ENCODE measurements at places on chromosomes 2 and 18.

DNA sequence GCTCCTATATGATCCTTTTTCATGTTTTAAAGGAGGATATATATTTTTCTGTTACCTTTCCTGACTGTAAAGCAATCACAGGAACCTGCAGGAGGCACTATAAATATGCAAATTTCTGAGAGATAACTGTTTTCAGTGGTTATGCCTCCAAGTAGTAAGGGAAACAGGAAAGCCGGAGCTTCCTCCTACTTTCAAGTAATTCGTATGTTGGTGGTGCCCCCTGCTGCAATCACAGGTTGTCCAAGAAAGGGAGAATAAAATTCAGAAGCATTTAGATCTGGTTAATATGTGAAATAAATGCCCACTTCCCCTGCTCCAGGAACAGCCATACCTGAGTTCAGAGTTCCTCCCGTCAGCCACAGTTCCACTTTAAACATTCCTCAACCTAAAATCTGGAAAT, 12.0 kb upstream of the BCL11A start:
- no peak for DNase-seq
- no peak overlapping the region for H3K27ac ChIP-seq
- H3K4me1 ChIP-seq, result peaks cover 3% of the 10 kb centered on the region
- H3K4me3 ChIP-seq, result no peak overlapping the region
- peaks cover 49% of the 10 kb centered on the region for H3K27me3 ChIP-seq

DNA sequence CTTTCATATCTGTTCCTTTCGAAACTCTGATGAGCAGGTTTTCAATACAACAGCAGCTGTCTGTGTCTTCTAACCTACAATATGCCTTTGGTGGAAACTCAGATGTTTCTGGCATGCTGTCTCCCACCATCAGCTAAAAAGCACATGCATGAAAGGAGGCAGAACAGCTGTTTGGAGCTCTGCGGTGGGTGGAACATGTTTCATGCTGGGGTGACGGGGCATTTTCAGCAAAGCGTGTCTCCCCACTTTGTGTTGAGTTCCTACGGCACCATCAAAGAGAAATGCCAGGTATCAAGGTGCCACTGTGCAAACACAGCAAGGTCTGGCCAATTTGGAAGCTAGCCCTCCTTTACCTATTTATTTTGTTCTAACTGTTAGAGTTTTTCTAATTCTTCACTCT, 290.1 kb downstream of the CLIP4 start:
- DNase-seq, result no peak
- no peak overlapping the region for H3K4me3 ChIP-seq
- no peaks in the 10 kb centered on the region for H3K4me1 ChIP-seq
- no peak overlapping the region for H3K27ac ChIP-seq

DNA sequence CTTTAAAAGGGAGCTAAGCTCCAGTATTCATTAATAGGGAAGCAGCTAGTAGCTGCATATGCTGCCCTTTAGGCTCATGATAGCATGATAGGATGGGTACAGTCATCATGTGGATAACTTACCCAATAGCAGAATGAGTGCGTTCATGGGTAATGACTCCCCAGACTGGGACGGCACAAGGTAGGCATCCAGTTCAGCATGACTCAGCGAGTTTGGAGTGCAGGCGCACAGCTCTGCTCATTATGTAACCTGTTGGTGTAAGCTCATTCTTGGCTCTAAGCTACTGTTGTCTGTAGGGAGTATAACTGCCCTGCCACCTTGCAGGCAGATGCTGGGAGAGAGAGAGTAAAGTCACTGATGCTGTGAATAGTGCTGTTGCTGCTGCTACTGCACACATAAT, 209.2 kb upstream of the SYT4 start:
- no peak for DNase-seq
- no peak overlapping the region for H3K27ac ChIP-seq
- H3K4me1 ChIP-seq, result no peaks in the 10 kb centered on the region
- H3K27me3 ChIP-seq, result no peaks in the 10 kb centered on the region

DNA sequence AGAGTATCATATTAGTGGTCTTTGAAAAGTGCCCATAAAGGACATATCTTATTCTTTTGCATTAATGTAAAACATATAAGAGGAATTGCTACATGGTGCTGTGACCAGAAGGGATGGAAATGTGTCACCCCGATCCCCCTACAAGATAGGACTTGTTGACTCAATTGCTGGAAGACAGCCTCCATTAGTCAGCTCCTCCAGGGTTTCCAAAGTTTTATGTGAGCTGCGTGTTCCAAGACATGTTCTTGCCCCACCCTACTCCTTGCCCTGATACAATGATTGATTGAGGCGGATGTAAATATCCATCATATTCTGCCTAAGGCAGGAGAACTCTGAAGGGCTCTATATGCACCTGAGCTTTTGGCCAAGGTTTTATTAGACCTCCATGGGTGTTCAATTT, 541.0 kb upstream of the ZEB2 start:
- no peaks in the 10 kb centered on the region for H3K4me1 ChIP-seq
- H3K27me3 ChIP-seq, result no peaks in the 10 kb centered on the region
- no peak for DNase-seq
- no peaks in the 10 kb centered on the region for H3K36me3 ChIP-seq
- H3K4me3 ChIP-seq, result no peak overlapping the region

DNA sequence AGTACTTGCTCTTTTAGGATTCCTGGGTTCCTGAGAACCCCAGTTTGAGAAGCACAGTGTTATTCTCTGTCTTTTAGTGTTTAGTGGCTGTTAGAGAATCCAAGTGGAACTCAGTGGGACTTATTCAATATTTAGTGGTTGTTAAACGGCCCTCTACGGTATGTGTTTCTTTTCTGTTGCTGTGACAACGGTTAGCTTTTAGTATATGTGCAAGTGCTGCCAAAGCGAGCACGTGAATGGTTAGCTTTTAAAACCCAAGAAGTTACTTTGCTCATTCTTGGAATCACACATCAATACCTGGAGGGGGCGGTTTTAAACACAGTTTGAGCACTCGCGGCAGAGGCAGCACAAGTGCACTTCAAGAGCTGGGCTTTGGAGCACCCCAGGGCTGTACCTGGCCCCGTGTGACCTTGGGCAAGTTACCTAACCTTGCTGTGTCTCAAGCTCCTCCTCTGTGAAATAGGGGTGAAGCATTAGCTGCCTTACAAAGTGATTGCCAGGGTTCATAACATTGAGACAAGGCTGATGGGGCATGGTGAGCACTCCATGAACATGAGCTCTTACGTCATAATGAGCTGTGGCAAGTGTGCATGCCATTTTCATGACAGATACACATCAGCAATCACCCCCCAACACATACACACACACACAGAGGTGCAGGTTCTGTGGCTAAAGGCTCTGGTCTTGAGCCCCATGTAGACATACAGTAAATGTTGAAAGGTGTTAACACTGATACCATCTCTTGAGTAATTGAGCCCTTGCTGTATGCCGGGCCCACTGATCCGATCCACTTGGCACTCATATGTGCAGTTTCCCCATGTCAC, 234.1 kb downstream of the ALPK2 start:
- H3K4me1 ChIP-seq, result peaks cover 22% of the 10 kb centered on the region
- no peaks in the 10 kb centered on the region for H3K27me3 ChIP-seq
- no peak overlapping the region for H3K27ac ChIP-seq

DNA sequence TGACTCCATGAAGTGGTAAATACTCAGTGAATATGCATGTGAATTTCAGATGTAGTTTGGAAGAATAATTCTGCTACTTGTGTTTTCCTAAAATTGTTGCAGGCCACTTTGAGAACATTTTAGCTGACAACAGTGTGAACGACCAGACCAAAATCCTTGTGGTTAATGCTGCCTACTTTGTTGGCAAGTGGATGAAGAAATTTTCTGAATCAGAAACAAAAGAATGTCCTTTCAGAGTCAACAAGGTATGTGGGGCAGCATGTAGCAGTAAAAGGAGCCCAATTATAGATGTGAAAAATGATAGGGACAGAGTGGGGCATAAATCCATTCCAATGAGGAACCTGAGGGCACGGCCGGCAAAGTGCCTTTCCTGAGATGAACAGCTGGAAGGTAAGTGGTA, 16.1 kb downstream of the SERPINB5 start:
- no peaks in the 10 kb centered on the region for H3K4me1 ChIP-seq
- H3K4me3 ChIP-seq, result no peak overlapping the region
- H3K27ac ChIP-seq, result no peak overlapping the region
- DNase-seq, result no peak
- H3K27me3 ChIP-seq, result peaks cover 15% of the 10 kb centered on the region
